ENCODE measurements at places on chromosomes 4 and X. TPM values are rescaled to one million over a fixed set of nuclear protein-coding genes. Genes with fewer than 3 reads are reported as not detected.
A peak's percentile ranks its signal among the peaks of the same experiment; 100 is the strongest.

The PCDH11X gene
- 0.13 TPM for total RNA-seq

The DIPK2B gene
- total RNA-seq: 23.8 TPM

The IL2 gene
- not detected for total RNA-seq

The HTR2C gene
- not detected for total RNA-seq

GRCh38 chr4:17670423-17670822, 56.0 kb downstream of the MED28 start:
- no peak for ATAC-seq

DNA sequence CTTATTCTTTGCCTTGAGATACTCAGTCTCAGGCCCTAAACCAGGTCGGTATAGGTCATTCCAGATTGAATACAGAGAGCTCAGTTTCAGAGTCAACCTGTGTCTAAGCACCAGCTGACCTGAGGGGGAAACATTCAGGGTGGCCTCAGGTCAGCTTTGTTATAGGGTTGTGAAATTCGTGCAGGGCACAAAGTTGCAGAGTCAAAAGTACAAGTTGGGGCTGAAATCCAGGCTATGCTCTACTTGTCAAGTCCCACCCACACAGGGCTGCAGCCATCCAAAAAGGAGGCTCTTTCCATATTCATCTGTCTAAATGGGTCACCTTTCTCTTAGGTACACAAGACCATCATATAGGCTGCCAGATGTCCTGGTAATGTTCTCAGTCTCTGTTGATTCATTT, 89.7 kb downstream of the ITIH6 start:
- no peak for ATAC-seq

DNA sequence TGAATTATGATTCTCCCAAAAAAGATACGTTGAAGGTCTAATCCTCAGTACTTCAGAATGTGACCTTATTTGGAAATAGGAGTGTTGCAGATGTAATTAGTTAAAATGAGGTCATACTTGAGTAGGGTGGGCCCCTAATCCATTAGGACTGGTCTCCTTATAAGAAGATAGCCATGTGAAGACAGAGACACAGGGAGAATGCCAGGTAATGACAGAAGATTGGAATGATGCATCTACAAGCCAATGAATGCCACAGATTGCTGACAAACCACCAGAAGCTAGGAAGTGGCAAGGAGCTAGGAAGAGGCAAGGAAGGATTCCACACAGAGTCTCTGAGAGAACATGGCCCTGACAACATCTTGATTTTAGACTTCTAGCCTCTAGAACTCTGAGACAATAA, 7.4 kb upstream of the RPS6KA3 start:
- ATAC-seq: no peak

DNA sequence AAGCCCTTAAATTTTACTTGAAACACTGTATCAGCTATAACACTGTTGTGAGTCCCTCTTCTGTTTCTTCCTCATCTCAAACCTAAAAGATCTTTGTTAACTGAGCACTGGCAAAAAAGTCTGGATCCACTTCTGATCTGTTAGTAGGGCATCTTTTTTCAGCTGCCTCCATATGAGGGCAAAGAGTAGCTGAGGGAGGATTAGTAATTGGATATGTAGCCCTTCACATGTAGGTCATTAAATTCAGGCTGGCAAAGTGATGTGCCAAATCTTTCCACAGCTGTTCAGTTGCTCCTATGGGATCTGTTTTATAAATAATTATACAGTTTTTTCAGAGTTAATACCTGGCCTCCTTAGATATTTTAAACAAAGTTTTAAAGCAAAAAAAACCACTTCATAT, 1.1 kb upstream of the TRMT10A start:
- ATAC-seq: no peak

DNA sequence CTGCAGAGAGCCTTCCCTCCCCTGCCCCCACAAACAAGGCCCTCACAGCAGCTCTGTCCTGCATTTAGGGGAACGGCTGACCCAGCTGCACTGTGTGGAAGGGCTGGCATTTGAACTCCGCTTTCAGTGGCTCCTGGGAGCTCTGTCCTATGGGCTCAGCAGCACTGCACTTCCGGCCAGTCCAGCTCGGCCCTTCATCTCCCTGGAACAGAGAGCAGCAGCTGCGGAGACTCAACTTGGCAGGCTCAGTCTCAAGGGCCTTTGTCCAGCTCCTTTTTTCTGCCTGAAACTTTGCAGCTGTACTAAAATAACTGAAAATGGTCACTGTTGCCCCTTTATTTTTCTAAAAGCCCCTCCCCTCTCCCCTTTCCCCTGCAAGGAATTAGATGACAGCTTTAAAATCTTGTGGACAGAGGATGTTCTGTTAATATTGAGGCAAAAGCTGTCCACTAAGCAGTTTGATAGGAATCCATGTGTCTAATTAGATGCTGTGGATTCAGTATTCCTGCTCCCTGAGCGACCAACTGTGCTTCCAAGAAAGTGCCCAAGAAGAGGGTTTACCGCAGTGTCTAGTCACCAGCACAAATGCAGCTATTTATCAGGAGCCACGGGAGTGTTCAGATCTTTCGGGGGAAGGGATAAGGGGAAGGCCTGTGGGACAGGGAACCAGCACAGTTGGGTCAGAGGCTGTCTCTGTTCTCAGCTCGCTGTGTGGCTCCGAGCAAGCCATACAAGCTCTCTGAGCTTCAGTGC, 133.1 kb downstream of the AFAP1 start:
- ATAC-seq: peak; percentile 81

The TMPRSS11B gene
- total RNA-seq: 1.6 TPM

DNA sequence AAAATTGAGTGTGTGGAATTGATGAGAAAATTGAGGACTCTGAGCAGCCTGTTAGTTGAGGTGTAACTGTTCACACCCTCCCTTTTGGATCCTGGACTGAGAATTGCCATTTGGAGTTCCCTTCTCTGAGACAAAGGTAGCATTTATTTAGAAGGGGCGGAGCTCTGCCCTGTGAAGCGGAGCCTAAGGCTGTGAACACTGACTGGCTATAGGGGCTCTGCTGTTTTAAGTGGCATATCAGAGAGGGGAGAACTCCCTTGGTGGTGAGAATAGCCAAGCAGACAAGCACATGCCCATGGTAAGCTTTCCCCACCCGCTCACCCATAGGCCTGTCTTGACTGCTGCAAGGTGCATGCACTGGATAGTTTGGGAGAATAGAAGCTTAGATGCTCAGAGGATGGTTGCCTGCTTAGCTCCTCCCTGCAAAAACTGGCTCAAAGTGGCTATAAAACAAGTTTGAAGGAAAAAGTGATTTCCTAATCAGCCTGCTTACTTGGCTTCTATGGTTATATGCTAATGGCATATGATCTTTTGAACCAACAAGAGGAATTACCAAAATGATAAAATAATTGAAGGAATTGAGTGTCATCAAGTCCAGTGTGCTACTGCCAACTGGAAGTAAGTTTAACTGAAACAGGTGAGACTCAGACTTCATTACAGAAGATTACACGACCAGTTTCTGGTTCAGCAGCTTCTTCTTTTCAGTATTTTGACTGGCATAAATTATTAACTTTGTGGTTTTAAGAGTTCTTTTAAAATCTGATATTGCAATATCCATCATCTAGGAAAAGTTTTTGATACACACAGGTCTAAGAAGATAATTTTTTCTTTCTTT, 108.4 kb downstream of the AFF1 start:
- no peak for ATAC-seq

The CXCL1 gene
- 3.1 TPM for total RNA-seq

The TRO gene
- total RNA-seq: 8.9 TPM

The MAGEA2B gene
- total RNA-seq: not detected

- ATAC-seq: no peak
Observed at GRCh38 chrX:29453333-29453732, 762.0 kb upstream of the MAGEB2 start.

The ADRA2C gene
- 8.7 TPM for total RNA-seq

DNA sequence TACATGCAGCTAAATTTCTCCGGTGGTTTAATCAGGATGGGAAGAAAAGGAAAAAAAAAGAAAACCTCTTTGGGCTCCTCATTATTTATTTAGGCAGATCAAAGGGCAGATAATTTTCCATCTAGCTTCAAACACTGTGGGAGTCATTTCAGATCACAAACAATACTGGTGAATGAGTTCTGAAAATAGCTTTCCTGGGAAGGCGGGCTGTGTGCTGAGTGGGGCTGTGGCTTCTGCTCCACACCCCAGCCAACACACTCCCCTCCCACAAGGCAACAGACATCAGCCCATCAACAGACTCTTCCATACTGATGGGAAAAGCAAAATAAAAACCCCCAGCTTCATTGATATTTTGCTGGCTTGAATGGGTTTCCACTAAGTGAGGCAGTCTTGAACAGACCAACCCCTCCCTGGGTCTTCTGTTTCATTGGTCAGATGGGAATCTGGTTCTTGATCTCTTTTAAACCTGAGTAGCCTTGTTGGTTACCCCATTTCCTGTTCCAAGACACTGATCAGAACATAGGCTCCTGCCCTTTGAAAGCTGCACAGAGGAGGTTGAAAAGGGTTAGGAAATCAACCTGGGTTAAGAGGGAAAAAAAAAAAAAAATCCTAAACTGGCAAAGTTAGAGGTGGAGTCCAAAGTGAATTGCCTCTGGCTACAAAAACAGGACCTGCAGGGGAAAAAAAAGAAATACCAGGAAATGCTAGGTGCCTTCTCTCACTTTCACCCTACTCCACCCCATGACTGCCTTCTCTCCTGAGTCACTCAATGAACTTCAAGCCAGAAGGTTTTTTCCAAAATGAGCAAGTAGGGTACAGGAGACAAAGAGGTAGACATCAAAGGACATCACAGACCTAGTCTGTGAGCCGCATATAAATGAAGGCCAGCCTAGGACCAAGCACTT, 20.0 kb downstream of the AMOT start:
- no peak for ATAC-seq

- ATAC-seq: peak; percentile 27
Observed at GRCh38 chr4:7705062-7705461, 234.6 kb downstream of the AFAP1 start.

DNA sequence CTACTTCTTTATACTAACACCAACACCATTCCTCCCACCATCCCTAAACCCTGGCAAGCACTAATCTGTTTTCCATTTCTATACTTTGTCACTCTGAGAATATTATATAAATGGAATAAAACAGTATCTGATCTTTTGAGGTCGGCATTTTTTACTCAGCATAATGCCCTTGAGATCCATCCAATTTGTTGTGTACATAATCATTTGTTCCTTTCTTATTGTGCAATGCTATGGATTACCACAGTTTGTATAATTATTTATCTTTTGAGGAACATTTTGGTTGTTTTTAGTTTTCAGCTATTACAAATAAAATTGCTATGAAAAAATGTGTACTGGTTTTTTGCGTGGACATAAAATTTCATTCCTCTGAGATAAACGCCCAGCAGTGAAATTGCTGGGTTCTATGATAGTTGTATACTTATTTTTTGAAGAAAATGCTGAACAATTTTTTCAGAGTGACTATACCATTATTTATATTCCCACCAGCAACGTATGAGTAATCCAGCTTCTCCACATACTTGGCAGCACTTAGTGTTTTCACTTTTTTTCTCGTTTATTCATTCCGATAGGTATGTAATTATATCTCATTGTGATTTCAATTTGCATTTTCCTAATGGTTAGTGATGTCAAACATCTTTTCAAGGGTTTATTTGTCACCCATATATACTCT, 154.3 kb upstream of the DCAF8L1 start:
- no peak for ATAC-seq

GRCh38 chr4:182768838-182769237, 148.3 kb downstream of the DCTD start:
- ATAC-seq: no peak

The NDNF gene
- 5.3 TPM for total RNA-seq

DNA sequence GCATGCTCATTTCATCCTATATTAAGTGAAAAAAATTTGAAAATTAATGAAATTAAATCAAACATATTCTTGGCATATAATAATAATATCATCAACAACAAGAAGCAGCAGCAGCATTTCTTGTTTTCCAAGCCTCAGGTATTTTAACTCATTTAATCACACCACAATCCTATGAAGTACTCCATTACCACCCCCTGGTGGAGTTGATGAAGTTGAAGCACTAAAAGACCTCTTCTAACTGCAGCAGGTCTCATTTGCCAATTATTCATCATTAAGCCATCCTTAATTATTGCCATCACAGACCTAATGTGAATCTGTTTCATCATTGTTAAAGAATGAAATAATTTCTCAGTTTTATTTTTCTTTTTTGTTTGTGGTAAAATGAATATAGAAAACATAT, 801.4 kb upstream of the GRID2 start:
- no peak for ATAC-seq

GRCh38 chr4:165716472-165716871, 156.6 kb upstream of the TLL1 start:
- no peak for ATAC-seq

The CXCL11 gene
- total RNA-seq: not detected

The PRKG2 gene
- 24.9 TPM for total RNA-seq

GRCh38 chrX:154472685-154473632, 6.1 kb downstream of the LAGE3 start:
- ATAC-seq: no peak

DNA sequence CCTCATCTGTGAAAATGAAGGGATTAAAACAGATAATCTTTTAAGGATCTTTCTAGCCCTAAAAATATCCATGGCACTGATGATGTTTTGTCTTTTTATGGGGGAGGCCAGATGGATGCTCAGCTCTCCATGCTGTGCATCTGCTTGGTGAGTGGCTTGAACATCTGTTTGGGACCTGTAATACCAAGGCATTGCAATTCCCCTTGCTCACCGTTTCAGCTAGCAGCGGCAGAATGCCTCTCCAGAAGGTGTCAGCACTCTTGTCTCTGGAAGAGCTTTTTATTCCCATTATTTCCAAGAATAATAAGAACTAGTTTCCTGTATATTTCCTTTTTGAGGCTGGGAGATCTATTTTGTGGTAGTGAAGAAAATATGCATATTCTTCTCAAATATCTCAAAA, 151.9 kb upstream of the ANK2 start:
- no peak for ATAC-seq

DNA sequence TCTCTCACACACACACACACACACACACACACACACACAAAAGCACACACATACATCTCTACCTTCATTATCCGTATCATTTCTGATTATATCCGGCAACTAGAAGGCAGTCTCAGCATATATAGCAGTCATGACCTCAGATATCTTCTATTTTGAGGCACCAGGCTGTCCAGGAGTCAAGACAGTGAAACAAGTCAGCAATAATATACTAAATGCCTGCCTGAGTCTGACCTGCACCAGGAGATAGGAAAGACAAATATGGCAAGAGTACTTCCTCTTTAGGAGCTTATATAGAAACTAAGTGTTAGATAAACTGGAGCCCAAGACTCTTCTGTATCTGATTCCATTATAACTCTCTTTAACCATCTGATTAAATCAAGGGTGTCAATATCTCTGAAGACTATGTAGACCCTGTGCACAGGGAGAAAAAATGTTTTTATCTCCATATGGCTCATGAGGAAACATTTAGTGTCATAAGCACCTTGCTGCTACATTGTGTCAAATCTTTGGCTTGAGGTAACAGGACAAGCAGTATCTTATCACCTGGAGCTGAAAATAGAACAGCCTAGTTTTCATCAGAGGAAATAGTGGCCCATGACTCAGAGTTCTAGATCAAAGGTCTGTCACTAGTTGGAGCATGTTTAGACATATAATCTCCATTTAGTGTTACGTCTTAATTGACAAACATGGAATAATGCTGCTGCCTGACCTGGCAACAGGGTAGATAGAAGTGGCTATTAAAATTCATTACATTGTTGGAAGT, 27.0 kb upstream of the FAM47B start:
- no peak for ATAC-seq

The C4orf33 gene
- 12.5 TPM for total RNA-seq
